ENCODE measurements at places on chromosomes 5 and 9.

DNA sequence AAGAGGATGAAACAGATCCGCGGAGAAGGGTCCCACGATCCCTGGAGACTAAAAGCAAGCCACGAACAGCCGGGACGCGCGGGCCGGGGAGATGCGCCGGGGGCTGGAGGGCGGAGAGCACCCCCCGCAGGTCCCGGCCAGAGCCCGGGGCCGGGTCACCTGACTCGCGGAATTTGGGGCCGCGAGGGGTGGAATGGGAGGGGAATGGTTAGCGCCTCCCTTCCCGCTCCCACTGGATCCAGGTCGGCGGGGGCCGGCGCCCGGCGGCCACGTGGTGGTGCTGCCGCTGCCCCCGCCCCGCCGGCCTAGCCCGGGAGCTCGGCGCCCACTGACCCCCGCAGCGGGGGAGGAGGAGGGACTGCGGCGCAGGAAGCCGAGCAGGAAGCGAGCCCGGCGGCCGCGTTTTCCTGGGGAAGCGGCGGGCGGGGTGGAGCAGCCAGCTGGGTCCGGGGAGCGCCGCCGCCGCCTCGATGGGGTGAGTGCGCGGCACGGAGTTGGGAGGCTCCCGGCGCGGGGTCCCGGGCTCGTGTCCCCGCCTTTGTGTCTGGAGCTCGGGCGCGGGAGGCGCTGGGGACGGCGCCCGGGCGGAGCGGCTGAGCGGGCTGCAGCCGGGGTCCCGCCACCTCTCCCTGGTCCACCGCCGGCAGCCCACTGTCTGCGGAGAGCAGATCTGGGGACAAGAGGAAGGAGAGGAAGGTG is at the start of gene RAI14:
RAI14 (plus strand) TSS at position 328 of the 699 bp plus-strand sequence. CDS start 30,592 bp downstream, outside the sequence.
- no peak for DNase-seq

DNA sequence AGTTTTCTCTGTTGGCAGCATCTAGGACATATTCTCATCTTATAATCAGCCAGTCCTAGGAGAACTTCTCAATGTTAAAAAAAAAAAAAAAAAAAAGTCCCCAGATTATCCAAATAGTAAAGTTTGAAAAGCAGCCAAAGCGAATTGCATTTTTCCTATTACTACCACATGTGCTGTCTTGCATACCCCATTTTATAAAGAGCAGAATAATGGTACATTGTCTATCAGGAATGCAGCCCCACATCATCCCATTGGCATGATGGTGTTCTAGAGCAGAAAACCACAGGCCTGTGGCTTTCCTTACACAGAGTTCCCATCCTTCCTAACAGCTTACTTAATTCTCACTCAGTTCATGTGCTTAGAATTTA is 381.6 kb downstream of the TMEM38B start:
- no peak for DNase-seq

DNA sequence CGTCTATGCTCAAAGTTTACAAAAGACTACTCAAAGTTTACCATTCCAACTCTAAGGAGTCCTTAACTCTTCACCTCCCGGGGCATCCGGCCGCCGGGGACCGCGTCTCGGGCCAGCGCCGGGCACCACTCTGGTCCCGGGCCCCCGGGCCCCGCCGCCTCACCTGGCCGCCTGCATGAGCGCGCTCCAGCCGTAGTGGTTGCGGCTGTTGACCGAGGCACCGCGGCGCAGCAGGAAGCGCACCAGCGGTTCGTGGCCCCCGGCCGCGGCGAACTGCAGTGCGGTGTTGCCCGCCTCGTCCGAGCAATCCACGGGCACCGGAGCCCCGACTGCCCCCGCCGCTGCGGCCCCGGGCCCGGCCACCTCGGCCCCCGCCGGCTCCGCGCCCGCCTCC is 388 bp downstream of the ANKS6 start:
- no peak for DNase-seq

DNA sequence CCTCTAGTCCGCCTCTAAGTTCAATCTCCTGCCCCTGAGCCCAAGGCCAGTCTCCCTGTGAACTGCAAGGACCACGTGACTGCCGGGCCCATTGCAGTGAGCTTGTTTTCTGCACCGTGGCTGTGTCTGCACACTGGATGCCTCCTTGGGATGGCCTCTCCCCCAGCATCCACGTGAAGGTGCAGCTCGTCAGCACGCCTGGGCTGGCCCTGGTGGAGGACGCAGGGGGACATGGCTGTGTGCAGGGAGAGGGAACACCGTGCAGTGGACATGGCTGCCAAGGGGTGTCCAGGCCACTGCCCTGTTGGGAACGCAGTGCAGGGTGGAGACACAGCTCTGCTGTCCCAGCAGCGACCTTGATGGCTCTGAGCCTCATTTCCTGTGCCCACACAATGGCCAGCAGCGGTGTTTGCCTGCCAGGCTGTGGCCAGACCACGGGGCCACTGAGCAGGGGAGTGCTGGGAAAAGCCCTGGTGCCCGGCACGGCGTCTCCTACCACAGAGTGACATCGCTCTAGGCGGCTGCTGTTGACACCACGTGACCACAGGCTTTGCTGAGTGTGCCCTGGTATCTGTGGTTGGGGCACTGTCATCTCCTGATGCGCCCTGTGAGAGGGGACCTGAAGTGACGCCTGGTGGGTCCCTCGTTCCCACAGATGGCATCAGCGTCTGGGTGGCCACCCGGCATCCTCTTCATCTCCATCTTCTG is 26.9 kb upstream of the EXOC3 start:
- no peak for DNase-seq

- DNase-seq, result no peak
Observed at GRCh38 chr9:91489361-91489899, 65.8 kb upstream of the NFIL3 start.

DNA sequence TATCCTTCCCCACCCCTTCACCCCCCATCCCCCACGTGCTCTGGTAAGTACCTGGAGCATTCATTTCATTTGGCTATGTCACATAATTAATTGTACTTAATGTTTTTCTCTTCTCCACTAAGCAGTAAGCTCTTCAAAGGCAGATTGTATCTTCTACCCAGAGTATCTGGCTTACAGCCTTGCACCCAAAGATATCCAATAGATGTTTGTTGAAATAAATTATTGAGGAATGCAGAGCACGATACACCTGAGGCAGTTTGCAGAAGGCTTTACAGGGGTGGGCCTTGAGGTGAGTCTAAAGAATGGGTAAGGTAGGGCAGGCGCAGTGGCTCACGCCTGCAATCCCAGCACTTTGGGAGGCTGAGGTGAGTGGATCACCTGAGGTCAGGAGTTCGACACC is 2.5 kb upstream of the SOWAHA start:
- DNase-seq, result no peak

DNA sequence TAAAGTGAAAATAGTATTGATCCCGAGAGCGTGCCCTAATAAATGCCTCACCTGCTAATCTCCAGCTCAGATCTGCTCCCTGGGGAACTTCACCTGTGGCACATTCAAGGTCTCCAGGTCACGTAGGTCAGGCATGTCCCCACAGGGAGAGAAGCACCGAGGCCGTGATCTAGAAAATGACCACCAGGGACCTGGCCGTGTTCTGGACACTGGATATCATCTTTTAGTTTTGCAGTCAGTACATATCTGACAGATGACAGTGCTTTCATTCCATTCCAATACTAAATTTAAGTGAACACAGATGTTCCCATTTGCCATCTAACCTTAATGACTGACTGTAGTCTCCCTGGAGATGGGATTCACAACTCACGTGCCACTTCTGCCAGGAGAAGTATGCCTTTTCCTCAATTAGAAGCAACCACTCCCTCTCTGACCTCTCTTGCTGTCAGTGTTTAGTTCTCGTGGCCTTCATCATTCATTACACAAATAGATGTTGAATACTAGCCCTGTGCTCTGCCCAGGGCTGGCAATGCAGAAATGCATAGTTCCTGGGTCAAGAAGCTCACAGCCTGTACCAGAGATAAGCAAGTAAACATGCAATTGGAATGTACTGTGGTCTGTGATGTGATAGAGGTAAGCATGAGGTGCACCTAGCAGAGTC is 276.5 kb downstream of the NTRK2 start:
- DNase-seq, result no peak

DNA sequence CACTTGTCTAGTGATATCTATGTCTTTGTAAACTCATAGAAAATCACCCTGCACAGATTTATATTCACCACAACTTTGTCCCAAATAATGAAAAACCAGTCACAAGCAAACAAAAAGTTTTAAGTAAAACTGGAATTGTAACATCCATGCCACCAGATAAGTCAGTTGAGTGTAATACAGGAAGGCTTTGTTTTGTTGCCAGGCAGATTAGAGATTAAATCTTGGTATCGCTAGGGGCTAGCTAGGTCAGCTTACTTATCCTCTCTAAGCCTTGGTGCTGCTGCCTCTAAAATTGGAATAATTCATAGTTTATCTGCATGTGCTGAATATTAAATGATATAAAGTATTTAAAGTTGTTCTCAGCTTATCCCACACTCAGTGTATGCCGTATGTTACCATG is 1062.5 kb downstream of the CDH9 start:
- DNase-seq, result no peak

DNA sequence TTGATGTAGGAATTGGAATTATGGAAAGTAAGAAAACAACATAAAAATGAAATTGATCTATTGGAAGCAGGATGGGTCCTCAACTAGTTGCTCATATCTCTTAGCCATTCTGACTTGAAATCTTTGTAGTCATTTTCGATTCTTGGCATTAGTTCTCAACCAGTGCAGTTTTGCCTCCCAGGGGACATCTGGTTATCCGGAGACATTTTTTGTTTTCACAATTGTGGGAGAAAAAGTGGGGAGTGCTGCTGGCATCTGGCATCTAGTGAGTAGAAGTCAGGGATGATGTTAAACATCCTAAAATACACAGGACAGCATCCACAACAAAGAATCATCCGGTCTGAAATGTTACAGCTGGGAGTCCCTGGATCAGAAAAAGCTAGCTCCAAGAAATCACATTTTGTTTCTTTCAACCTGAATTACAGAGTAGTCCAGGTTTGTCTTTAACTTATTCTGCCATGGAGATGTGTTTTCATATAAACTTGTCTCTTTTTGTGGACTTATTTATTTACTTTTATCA is 74.9 kb downstream of the FBXL7 start:
- no peak for DNase-seq

DNA sequence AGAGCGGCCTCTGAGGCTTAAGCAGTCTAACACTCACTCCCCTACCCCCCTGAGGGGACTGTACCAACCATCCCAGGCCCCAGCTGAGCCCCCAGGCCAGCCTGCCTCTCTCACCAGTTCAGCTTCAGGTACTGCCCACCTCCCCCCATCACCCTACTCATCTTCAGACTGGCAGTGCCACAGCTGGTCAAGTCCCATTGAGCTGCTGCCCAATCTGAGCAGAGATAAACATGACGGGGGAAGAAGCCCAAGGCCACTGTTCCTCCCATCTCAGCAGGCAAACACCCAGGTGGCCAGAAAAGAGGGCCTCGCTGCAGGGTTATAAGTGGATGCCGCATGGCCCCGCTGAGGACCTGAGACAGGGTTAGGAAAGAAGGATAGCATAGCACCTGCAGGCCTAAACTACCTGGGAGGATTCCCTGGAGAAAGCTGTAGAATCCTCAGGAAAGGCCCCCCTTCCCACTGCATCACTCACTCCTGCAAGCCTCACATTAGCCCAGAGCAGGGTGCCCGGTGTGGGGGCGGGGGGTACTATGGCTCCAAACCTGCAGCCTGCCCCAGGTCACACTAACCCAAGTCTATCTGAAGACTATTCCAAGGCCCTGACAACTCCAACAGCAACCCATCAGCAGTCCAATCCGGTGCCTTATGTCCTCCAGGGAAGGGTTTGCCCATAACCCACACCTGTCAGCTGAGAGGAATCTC is 3.6 kb downstream of the B4GALT1 start:
- no peak for DNase-seq

GRCh38 chr5:72238712-72239445 is 81.2 kb downstream of the MRPS27 start:
- DNase-seq, result no peak

DNA sequence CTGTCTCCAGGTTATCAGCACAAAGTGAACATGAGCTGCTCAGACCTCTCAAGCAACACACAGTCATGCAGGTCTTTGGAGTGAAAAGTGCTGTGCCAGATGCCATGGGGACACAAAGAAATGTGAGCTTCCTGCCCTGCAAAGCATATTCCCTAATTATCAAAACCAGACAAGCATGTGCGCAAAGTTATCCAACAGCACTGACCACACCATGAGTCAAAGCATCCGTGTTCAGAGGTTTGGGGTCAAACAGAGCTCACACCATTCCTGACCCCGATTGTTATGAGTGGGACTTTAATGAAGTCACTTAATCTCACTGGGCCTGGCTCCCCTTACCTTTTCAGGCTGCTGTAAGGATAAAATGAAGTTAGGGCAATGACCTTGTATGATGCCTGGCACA is 138.5 kb downstream of the SLIT3 start:
- no peak for DNase-seq

GRCh38 chr5:168219515-168220410 is 71.7 kb upstream of the WWC1 start:
- peak; percentile 55 for DNase-seq

DNA sequence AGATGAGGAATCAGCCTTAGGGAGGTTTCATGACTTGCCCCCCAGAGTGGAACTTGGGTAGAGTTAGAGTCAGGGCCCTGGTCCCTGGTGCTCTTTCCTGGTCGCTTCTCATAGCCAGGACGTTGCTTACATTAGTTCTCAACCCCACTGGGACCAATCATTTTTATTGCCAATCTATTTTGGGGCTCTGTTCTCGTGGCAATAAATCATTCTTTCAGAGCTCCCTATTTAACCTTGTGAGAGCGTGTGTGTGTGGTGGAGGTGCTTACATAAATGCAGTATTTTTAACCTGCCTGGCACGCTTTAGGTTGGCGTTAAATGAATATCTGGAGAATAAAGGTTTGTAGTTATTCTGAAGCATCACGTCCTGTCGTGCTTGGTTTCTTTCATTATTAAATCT is 4.1 kb downstream of the TRIO start:
- DNase-seq, result no peak

GRCh38 chr9:93819905-93820304 is 135.2 kb downstream of the BARX1 start:
- no peak for DNase-seq

GRCh38 chr9:110153431-110153830 is 54.5 kb downstream of the C9orf152 start:
- DNase-seq, result no peak

GRCh38 chr9:135443797-135444425 is 35.7 kb upstream of the PPP1R26 start:
- DNase-seq, result no peak

DNA sequence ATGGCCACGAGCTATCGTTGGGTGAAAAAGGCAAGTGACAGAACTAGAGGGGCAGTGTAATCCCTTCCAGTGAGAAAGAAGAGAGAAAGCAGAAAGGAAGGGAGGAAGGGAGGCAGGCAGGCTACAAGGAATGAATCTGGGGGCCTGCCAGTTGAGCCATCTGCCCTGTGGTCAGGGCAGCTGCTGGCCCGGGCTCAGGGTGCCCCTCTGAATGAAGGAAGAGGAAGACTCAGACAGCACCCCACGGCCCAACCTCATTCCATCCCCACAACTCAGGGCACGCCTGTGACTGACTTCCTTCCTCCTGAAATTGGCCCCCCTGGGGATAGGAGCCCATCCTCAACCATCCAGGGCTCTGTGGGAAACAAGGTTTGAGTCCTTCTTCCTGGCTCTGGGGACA is 20.3 kb upstream of the FLT4 start:
- no peak for DNase-seq
